Effector CD4-positive, alpha-beta T cell (primary cell): ENCODE measurements at places on chromosomes 11 and 22.

GRCh38 chr11:66663741-66664296, 13.9 kb downstream of the RBM4B start:
- no peak for DNase-seq

DNA sequence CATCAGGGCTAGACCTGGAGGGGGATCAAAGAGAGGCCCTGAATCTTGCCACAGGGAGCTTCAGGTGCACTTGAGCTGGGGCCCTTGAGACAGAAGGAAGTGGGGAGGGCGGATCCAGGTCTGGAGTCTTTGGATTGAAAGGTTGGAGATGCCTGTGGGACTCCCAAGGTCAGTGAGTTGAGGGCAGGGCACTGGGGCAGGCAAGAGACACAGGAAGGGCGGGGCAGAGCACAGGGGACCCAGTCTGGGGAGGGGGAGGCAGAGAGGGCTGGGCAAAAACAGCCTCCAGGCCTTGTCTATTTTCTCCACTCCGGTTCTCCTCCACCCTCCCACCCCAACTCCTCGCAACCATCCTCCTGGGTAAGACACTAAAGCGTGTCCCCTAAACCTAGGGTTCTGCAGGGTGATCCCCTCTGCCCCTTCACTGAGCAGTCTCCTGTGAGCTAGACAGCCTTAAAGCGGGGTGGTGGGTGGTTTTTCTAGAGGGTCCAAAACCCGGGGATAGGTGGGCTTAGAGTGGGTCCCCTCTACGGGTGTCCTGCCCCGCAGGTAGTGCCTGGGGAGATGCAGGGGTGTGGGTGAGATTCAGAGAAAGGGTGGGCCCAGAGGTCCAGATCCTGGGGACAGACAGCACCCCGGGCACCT, 38.6 kb upstream of the CELSR1 start:
- DNase-seq, result no peak

DNA sequence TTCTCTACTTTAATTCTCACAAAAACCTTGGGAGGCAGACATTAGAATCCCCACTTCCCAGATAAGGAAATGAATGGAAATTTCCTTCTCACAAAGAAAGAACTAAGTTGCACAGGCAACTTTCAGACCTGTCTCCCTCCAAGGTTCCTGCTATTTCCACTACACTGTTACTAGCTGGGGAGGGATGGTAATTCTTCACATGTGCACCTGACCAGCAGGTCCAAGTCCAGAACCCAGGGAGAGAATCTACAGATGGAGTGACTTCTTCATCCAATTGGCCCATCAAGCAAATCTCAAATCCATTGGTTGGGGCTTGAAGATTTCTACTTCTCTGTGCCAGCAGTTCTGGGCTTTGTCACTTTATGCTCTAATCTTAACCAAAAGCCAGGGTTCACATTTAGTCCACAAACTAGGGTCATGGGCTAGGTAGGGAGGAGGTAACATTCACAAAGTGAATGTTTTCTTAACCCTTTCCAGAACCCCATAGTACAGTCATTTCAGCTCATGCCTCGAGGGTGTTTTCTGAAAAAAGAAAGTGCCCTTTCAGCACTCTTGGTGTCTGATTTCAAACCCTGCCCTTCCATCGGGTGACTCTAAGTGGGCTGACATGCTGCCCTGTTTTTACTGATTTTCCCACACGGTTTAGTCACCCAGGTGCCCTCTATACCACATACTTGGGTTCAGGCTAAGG, 2.7 kb downstream of the POU2AF1 start:
- DNase-seq, result no peak

DNA sequence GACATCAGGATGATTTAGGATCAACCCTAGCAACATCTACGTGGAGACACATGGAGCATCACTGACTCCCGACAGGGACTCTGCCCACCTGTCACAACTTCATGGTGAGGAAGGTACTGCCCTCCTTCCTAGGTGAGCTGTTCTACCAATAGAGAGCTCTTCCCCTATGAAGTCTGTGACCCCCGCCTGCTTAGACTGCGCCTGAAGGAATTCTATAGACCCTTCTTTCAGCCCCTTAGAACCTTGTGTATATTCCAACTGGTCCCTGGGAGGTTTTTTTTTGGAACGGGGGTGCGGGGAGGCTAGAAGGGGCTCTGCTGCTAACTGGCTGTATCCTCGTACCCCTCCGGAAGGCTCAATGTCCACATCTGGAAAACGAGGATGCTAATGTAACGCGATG, 566 bp downstream of the INTS4 start:
- DNase-seq, result no peak

DNA sequence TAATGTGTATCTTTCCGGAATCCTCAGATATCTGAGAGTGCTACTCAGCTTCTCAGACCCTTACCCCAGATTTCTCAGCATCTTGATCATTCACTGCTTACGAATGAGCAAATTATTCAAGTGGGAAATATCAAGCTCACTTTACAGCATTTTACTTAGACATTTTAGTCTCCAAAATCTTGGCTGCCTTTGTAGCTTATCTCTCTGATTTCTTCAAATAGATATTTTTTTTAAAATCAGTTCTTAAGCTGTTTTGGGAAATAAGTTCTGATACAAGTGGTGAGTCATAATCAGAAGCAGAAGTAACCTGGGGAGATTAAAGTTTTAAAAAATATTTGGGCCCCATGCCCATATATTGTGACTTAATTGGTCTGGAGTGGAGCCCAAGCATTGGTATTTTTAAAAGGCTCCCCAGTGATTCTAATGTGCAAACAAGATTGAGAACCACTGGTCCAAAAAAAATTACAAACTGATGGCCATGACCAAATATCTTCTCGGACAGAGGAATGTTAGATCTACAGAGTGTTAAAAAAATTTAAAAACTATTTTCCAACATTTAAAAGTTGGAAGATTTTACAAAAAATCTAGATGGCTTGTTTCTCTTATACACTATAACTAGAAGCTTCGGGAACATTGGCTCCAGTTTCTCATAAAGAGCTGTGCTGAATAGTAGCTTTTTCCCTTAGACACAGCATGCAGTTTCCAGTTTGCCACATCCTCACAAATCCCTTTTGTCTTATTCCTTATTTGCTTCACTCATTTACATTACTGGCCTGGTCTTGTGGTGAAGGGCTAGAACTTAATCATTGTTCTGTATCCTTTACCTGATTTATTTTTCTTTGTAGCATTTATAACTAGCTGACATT, 87.8 kb upstream of the BMAL1 start:
- no peak for DNase-seq

DNA sequence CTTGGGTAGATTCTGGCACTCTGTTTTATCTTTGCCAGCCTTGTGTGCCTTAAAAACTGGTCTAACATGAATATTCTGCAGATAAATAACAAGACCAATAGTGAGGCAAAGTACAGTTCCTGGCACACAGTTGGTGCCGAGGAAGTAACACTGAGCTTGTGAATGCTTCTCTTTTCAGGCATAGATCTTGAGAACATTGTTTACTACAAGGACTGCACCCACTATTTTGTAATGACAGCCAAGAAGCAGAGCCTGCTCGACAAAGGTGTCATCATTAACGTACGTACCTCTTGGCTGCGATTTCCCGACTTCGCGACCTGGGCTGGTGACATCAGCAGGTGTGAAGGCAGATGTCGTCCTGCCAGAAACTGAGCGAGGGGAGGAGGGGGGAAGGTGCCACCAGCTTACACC, 105.7 kb downstream of the MICAL2 start:
- no peak for DNase-seq

DNA sequence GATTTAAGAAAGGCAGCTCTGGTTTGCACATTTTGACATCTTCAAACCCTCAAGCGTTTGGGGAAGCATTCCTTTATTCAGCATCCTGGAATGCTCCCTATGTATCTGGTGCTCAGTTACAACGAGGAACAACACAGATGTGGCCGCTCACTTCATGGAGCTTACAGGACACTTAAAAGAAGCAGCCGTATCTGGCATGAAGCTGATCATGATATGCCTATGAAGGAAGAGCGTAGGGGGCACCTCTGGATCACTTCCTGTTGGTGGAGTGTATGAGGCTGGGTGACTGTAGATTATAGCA, 72.3 kb upstream of the TP53I11 start:
- no peak for DNase-seq

DNA sequence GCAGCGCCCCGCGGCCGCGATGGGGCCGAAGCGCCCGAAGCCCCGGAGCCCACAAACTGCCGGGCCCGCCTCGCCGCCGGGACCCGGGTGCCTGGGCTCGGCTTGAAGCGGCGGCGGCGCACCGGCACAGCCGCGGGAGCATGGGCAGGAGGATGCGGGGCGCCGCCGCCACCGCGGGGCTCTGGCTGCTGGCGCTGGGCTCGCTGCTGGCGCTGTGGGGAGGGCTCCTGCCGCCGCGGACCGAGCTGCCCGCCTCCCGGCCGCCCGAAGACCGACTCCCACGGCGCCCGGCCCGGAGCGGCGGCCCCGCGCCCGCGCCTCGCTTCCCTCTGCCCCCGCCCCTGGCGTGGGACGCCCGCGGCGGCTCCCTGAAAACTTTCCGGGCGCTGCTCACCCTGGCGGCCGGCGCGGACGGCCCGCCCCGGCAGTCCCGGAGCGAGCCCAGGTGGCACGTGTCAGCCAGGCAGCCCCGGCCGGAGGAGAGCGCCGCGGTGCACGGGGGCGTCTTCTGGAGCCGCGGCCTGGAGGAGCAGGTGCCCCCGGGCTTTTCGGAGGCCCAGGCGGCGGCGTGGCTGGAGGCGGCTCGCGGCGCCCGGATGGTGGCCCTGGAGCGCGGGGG, 346 bp downstream of the FJX1 start:
- DNase-seq, result no peak

DNA sequence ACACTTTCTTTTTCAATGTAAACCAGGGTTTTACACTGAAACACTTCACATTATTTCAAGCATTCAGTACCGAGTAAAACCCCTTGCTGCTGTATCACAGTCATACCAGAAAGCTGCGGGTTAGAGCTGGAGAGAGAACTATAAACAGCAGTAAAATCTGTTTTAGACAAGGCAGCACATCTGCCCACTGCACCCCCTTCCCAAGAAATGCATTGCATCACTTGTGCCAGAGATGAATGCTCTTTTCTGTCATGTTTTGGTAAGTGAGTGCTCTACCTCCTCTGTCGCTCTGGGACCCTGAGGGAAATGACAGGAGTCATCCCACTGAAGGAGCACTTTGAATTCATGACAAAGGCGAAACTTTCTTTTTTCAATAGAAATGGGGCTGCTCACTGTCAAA, 107.2 kb downstream of the MAML2 start:
- no peak for DNase-seq

DNA sequence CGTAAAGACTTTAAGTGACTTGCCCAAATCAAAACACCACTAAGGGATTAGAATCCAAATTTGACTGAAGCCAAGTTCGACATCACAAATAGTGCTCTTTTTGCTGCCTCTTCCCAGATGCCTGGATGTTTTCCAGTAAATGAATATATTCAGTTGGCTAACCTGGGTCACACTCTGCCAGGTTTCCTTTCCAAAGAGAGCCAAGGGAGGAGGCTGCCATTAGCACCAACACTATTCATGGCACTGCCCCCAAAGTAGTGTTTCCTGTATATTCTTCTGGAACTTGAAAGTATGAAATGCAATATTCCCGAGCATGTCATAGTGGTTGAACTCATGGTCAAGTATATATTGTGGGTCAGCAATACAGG, 219.3 kb upstream of the UBASH3B start:
- no peak for DNase-seq

DNA sequence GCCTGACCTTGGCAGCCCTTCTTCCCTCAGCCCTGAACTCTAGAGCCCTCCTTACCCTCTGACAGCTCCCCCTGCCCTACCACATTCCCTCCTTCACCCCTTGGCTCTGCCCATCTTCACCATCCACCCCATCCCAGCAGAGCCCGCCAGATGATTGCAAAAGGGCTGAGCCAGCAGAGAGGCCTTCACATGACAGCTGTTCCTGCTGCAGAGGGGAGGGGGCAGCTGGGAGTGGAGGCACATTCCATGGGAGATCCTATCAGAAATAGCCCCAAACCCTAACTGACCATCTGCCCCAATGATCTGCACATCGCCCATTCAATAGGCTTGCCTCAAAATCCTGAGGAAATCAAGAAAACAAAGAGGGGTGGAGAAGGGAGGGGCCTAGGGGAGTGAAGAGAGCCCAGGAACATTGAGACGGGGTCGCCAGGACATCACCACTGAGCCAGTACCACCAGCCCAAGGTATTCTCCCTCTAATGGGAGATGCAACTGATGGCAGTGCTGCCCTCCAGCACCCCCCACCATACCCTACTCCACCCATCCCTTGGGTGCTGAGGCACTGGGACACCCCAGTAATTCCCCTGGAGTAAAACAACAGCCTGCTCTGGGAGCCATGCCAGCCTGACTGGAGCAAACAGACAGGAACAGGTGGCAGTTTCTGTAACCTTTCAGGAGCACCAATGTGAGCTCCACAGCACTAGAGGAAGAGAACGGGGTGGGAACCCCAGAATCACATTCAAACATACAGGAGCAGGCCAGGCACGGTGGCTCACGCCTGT, 8.0 kb upstream of the AHNAK start:
- no peak for DNase-seq

DNA sequence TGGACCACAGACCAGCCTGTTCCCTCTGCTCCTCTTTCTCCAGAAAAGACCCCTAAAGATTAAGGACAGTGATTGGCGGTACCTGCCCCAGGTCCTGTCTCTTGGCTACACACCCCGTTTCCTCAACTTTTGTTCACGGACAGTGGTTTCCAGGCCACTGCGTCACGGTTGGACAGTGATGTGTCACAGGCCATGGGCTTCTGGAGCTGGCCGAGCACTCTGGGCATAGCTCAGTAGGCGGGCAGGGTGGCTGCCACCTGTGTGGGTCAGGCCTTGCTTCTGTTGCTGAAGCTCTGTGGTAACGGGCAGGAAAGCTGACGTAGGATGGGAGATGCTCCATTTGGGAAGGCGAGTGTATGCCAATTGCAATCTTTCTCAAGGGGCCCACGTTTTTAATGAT, 13.6 kb downstream of the TUB start:
- DNase-seq, result no peak

GRCh38 chr11:15575409-15575808, 460.7 kb downstream of the INSC start:
- no peak for DNase-seq

GRCh38 chr22:48331266-48331665, 1496.4 kb downstream of the BRD1 start:
- DNase-seq, result no peak

- no peak for DNase-seq
Measured at GRCh38 chr11:111490496-111490895, 21.7 kb downstream of the BTG4 start.

- DNase-seq, result no peak
Measured at GRCh38 chr11:73288192-73288872, 16.2 kb downstream of the P2RY6 start.

- DNase-seq, result no peak
Measured at GRCh38 chr11:11359611-11360010, 6.6 kb upstream of the CSNK2A3 start.

DNA sequence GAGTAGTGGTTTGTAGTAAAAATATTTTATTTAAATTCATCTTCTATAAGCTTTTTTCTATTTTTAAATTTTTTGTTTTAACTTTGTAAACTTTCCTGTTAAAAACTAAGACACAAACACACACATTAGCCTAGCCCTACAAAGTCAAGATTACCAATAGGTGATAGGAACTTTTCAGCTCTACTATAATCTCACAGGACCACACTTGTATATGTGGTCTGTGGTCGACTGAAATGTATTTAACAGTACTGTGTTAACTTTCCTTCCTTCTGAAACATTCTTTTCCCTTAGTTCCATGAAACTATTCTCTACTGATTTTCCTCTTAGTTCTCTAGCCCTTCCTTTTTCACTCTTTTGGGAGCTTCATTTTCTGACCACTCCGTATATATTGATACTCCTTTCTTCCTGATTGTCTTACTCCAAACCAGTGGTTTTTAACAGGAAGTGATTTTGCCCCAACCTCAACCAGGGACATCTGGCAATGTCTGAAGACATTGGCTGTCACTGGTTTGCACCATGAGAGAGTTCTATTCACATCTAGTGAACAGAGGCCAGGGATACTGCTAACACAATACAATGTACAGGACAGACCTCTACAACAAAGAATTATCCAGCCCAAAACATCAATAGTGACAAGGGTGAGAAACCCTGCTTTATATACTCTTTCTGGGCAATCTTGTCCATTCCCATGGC, 8.8 kb downstream of the ZW10 start:
- no peak for DNase-seq
